ENCODE measurements at places on chromosomes 7 and 10.

GRCh38 chr7:47957156-47957555 lies 8.9 kb upstream of the PKD1L1 start:
- no peak overlapping the region for H3K4me3 ChIP-seq

GRCh38 chr7:106430103-106430502 lies 145.3 kb upstream of the NAMPT start:
- no peak overlapping the region for H3K4me3 ChIP-seq
- peaks cover 10% of the 10 kb centered on the region for H3K36me3 ChIP-seq
- H3K27me3 ChIP-seq: peaks cover 16% of the 10 kb centered on the region
- no peak overlapping the region for H3K27ac ChIP-seq
- peaks cover 70% of the 10 kb centered on the region for H3K4me1 ChIP-seq

GRCh38 chr7:149696280-149696679 lies 77.1 kb downstream of the ZNF467 start:
- no peak for DNase-seq
- H3K4me1 ChIP-seq: peaks cover 4% of the 10 kb centered on the region

GRCh38 chr7:66013938-66014337 lies 31.9 kb upstream of the GUSB start:
- H3K4me3 ChIP-seq: no peak overlapping the region
- peaks cover 2% of the 10 kb centered on the region for H3K27me3 ChIP-seq
- no peak overlapping the region for H3K27ac ChIP-seq
- no peaks in the 10 kb centered on the region for H3K4me1 ChIP-seq

DNA sequence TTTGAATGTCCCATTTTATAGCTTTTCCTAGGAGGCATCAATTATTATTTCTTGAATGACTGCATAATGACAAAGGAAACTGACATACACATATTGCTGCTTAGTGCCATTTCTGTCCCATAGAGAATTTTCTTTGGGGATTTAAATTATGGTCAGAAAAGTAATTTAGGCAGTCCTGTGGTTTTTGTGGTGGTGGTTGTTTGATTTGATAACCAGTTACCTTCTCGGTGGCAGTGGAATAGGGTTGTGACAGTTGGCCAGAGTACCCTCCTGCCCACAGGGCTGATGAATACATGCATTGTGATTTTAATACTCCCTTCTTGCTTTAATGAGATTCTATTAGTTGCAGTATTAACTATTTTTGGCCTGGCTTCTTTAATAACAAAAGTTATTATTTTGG lies 6.6 kb upstream of the SGCE start:
- no peak for DNase-seq
- no peaks in the 10 kb centered on the region for H3K36me3 ChIP-seq
- peaks cover 2% of the 10 kb centered on the region for H3K4me1 ChIP-seq
- H3K4me3 ChIP-seq: no peak overlapping the region

DNA sequence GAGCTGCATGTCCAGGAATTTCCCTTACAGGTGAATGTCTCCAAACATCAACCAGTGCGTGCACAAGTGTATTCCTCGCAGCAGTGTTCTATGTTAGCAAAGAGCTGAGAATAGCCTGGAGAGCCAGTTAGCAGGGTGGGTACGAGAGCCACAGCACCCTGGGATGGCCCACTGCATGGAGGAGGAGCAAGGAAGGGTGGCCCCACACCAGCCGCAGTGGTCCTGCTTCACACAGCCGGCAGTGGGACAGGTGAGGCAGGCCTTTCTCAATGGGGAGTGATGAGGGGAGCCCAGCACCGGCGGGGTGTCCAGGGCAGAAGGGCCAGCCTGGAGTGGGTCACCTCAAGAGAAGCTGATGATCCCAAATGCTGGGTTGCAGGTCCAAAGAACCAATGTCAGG lies 240.7 kb downstream of the TCERG1L start:
- H3K27me3 ChIP-seq: no peaks in the 10 kb centered on the region
- DNase-seq: no peak
- no peaks in the 10 kb centered on the region for H3K36me3 ChIP-seq
- no peak overlapping the region for H3K4me3 ChIP-seq

Measured in activated T-cell treated with anti-CD3 and anti-CD28 coated beads, Interleukin-2, amount 50 U/mL, for 24 hours (primary cell).